GM12891 (cell line): ENCODE measurements at places on chromosomes 7 and 10.

DNA sequence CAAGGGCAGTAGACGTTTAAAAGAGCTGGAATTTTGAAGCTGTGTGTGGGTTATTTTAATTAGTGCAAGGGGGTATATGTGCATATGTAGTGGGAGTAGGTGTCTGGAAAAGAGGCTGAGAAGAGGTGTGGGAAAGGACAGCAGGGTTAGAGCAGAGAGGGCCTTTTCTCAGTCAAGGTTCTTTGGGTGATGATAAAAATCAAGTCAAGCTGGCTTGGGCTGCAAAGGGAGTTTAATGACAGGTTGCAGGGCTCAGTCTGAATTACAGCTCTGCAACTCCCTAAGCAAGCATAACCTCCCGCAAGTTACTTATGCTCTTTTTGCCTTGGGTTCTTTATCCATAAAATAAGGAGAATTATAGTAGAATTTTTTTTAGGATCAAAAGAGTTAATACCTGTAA lies 83.5 kb downstream of the RELN start:
- DNase-seq = no peak

DNA sequence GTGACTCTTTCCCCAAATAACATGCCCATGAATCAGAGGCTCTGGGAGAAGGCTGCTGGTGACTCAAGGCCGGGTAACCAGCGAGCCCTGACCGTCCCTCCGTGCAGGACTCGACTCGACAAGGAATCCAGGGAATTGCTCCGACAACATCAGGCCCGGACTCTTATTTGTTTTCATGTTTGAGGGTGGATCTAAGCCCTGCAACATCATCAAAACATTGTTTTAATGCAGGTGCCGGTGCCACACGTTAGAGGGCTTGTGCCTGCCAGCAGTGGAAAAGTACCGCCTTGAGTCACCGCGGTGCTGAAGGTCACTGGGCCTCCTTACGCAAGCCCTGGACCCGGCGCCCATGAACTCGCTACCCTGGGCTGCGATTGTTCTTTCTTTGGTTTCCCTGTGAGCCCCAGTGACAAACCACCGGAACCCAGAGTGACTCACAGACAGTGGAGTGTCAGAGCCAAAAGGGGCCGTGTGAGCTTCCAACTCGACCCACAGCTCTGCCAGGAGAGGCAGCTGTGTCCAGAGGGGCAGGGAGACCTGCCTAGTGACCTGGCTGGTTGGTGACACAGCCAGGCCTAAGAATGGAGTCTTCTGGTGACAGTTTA lies 139.4 kb upstream of the SHH start:
- DNase-seq = no peak

DNA sequence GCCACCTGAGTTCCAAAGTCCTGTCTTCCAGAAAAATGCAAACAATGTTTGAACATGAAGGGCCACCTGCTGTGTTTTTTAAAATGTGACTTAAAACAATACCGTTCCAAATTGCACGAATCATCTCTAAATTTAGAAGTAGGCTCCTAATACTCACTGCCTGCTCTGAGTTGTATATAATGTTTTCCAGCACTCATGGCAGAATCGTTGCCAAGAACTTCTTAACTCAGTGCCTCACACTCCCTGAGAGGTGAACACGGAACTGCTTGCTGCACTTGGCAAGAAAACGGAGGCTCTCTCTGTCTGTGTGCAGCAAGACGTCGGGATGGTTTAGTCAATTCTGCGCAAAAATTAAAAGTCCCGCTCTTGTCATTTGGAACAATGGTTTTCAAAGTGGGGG lies 757.3 kb upstream of the AUTS2 start:
- no peak for DNase-seq

DNA sequence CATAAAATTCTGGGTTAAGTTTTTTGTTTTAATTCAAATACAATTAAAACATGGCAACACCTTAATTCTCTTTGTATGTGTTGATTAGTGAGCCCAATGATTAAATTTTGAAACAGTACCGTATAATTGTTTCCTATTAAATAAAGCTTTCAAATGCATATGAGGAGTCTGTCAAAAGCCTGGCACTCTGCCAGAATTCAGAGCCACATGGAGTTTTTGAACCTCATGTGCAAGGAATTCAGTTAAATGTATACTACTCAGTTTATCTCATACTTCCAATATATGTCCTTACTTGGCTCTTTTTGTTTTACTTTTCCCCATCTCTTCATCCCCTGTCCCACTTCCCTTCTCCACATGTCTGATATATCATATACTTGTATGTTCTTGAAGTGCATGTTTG lies 165.6 kb upstream of the FAM3C start:
- no peak for DNase-seq

DNA sequence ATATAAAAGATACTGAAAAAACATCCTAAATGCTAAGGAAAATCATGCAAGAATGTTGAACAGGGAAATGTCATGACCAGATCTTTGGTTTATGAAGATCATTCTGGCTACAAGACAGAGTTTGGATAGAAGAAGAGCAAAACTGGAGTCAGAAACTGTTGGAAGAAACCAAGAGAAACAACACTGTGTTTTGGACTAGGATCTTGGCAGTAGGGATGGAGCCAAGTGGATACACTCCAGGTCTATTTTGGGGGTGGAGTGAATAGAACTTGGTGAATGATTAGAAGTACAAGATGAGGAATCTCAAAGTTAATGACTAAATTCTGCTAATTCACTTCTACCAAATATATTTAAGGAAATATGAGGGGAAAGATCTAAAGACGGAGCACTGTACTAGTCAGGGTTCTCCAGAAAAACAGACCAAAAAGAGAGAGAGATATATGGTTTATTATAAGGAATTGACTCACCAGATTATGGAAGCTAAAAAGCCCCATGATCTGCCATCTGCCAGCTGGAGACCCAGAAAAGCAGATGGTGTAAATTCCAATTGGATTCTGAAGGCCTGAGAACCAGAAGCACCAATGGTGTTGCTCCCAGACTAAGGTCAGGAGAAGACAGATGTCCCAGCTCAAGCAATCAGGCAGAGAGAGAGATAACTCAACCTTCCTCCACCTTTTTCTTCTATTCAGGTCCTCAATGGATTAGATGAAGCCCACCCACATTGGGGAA lies 254.9 kb downstream of the TRIL start:
- DNase-seq = no peak

DNA sequence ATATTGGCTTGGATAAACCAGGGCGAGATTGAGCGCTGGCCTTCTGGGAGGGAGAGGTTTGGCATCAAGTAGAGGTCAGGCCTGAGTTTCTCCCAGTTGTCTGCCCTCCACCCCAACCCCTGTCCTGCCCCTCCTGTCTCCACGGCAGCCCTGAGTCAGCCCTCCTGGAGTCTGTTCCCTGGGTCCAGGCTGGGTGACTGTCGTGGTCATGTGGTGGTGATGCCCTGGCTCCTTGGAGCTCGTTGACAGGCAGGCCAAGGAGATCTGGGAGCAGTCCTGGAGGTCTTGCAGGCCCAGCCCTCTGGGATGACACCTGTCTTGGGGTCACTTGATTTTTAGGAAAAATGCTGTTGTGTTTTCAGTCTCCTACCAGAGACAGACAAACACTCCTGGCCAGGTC lies 53.6 kb upstream of the PODXL start:
- no peak for DNase-seq

DNA sequence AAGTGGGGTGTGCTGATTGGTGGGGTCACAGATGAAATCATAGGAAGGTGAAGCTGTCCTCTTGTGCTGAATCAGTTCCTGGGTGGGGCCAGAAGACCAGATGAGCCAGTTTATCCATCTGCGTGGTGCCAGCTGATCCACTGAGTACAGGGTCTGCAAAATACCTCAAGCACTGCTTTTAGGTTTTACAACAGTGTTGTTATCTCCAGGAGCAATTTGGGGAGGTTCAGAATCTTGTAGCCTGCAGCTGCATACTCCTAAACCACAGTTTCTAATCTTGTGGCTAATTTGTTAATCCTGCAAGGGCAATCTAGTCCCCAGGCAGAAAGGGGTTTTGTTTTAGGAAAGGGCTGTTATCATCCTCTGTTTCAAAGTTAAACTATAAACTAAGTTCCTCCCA lies 17.0 kb upstream of the IFRD1 start:
- no peak for DNase-seq

GRCh38 chr10:118873738-118874105 lies 119.0 kb upstream of the CACUL1 start:
- no peak for DNase-seq

DNA sequence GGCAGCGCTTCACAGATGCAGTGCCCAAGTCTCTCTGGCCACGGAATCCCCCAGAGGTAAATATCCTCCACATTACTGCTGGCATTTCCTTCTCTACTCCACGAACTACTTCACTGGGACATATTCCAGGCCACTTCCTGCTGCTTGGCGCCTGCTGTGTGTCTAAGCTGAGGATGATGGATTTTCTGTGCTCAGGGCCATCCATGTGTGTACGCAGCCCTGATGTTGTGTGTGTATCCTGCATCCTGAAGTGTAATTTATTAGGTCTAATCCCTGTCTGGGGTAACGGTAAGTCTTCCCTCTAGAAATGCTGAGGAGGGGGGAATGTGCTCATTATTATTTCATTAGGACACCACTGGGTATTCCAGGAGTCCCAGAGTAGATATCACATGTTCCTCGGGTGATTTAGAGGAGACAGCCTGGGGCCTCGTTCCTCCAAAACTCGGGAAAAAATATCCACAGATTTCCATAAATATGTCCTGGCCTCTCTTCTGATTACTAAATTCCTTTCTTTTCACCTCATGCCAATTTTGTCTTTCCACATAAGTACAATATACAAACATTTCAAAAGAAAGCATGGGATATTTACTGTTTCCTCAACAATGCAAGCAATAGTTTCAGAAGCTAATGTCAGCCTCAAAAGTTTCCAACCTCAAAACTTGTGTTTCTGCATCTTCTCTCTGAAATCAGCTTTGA lies 25.5 kb upstream of the HABP2 start:
- no peak for DNase-seq

DNA sequence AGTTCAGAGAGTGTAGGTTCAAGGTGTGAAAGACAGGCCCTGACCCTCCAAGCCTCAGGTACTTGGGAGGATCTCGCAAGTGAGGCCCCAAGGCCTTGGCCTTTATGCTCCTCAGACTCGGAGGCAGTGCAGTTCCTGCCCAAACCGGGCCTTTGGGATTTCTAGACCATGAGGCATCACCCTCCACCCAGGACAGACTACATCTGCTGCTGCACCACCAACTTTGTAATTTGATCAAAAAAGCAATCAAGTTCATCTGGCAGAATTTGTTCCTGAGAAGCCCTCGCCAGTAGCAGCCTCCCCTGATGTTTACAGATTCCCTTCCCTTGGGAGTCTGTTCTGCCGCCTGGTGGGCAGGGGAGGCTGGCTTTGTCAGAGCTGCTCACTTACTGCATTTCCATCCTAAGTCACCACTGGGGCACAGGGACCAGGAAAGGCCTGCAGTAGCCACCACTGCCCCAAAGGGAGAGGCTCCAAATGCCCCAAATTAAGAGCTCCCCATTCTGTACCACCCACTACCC lies 2.1 kb downstream of the CAMK2G start:
- no peak for DNase-seq

DNA sequence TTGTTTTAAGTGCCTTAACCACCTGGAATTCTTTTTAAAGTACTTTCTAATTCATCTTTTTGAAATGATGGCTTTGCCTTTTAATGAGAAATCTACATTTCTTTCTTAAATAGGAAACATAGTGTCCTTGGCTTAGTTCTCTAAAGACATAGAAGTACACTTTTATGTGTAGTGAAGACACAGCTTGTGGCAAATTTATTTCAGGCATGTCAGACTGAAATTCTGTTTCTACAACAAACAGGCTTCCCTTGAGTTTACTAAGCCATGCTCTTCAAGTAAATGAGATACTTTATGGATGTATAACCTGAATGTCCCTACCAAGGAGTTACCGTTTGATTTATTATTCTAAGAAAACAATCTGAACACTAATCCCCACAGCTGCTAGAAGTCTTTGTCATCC lies 136.9 kb upstream of the MAGI2 start:
- DNase-seq = no peak

- no peak for DNase-seq
These were observed 78.9 kb upstream of the EGR2 start for GRCh38 chr10:62895063-62895462.

DNA sequence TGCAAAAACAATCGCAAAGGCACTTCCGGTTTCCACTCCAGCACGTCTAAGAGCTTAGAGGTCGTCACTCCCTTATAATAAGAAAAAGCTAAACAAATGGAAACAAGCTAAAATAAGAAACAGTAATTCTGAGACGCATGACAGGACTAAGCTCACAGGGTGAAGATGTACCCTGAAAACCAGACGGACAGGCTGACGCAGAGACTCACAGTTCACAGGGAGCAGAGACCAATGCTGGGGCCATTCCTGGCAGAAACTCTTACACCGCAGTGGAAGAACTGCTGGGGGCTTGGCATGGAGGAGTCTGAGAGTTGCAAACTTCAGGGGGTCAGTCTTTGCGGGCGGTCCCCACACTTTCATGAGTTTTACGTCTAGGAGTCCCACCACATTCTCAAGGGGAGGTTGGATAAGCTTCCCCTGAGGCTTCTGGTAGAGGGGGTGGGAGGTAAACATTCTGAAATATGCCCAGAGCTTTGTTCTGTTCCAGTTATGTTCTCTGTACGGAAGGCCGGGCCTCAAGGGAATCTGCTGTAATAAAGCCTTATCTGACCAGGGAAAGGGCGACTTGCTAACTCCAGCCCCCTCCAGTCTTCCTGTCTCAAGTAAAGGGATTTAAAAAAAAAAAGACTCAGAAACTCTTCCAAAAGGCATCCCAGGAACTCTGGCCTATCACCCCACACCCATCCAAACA lies 47.8 kb downstream of the BRI3 start:
- DNase-seq = no peak

DNA sequence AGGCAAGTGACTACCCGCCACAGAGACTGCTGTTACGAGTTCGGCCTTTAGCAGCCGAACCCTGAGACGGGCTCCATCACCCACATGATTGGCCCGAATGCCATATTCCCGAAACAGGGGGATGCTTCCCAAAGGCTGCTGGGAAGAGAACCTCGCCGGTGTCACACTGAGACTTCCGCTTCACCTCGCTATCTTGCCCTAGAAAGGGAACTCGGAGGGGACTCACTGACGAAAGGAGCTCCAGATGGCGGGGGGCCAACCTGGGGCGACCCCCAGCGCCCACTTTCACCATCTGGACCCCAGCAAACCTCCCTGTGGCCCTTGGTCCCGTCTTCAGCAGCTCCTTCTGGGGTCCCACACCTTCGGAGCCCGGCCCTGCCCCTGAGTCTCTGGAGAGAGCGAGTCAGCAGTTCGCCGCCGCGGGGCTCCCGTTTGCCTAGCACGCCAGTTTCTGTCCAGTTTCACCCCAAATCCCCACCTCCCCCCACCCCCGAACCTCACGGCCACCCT lies 529 bp downstream of the HPS1 start:
- DNase-seq = no peak

- DNase-seq = no peak
These were observed 231.2 kb downstream of the PLXNA4 start for GRCh38 chr7:132345030-132345429.

DNA sequence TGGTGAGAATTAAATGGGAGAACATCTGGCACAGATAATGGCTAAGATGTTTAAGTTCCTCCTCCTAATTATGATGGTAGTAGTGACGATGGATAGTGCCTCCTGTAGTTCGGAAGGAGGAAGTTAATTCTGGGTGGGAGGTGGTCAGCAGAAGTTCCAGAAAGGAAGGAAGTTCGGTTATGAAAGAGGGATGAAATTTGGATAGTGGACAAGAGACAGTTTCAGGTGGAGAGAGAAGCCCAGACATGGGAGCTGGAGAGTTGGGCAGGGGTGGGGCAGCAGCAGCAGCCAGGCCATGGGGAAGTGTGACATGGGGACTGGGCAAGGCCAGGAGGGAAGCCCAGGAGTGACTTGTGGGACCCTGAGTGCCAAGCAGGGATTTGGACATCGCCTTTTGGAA lies 99.5 kb downstream of the CCNY start:
- no peak for DNase-seq
